ENCODE measurements at places on chromosomes 16 and 17.

- DNase-seq = no peak
Observed at GRCh38 chr17:72915625-72916081, 176.8 kb downstream of the SLC39A11 start.

DNA sequence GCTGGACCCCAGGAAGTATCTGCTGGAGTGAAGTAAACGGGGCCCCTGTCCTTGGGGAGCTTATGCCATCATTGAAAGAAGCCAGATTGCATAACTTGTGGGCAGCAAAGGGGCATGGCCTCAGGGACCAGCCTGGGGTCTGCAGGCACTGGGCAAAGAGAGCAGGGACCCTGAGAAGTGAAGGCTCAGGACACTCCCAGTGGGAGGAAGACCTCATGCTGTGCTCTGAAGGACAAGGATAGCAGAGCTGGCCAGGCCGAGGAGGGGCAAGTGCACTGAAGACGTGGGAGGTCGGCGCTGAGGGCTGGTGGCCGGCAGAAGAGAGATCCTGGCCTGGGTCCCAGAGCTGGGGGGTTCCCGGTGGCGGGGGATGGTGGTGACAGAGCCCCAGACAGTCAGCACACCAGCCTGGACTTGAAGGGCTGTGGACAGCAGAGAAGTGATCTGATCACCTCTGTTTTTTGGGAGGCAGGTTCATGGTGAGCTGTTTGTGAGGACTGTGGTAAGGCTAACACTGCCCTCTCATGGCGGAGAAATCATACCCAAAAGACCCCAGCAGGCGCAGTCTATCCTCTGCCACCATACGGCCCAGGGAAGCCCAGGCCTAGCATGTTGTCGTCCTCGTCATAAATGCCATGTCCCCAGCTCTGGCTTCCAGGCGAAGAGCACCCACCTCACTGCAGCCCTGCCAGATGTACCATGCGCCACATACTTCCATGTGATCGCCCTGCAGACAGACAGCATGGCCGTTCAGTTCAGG, 7.1 kb upstream of the CNP start:
- no peak for DNase-seq

DNA sequence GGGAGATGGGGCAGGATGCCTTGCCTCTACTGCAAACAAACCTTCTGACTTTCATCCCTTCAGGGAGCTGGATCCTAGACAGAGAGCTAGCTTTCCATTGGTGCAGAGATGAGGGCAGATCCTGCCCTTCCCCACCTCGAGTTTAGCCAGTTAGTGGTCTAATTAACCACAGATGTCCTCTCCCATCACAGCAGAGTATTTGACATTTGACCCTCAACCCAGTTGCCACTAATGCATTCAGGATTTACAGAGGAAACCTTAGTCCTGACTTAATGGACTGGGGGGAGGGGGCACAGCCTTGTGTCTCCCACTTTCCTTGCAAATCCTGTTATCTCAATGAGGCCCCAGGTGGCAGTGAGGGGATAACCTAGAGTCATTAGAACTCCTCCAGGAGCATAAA, 10.2 kb downstream of the PIP4K2B start:
- DNase-seq = no peak

DNA sequence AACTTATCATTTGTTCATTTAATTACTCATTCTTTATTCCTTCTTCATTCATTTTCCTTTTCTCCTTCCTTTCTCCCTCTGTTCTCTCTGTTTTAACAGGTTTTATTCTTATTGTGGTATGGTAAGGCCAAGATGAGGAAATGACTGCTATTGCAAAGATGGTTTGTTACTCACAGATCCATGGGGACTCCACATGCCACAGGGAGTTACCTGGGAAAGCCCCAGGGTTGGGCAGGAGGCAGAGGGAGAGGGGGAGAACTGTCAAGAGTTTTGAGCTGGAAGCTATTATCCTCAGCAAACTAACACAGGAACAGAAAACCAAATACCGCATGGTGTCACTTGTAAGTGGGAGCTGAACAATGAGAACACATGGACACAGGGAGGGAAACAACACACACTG, 453.3 kb downstream of the WWOX start:
- no peak for DNase-seq

DNA sequence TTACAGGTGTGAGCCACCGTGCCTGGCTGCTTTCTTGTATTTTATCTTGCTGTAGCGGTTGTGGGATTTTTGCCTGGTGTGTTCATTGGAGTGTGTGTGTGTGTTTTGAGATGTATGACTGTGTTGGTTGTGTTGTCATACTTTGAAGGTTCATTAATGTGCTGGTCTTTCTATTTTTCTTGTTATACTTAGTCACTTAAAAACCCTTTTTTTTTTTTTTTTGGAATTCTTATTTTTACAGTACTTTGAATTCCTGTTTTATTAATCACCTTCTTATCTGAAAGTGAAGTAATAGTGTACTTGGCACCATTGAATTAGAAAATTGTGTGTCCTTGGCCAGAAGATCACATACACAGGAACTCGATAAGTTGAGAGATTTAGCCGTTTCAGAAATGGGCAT, 30.2 kb downstream of the TENT4B start:
- DNase-seq = no peak

GRCh38 chr17:67434061-67434525, 57.0 kb downstream of the PITPNC1 start:
- peak; percentile 35 for DNase-seq

- no peak for DNase-seq
Observed at GRCh38 chr17:47757386-47757785, 24.4 kb downstream of the TBX21 start.
